ENCODE measurements at places on chromosomes 5 and 9.

DNA sequence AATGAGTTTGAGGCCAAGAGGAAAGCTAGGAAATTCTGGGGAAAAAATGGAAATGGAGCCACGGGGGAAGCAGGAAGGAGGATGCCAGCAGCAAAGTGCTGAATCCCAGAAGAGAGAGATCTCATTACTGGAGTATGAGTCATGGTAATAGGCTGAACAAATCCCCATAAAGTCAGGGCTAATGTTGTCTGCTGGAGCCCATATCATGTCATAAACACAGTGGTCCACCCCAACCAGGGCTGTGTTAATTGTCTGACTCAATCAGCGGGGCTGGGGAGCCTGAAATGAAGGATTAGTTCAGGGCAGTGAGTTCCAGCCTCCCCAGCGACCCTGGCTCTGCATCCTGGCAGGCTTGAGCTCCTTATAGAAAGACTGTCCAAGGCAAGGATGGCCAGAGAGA is 68.8 kb downstream of the TLR4 start:
- no peak for DNase-seq

- DNase-seq: no peak
Measured at GRCh38 chr5:133381571-133382365, 230.6 kb downstream of the FSTL4 start.

GRCh38 chr9:10612641-10613398 is at the start of gene PTPRD:
Gene PTPRD, minus strand, starts transcription at chr9:10613002.
- DNase-seq: no peak

GRCh38 chr5:150272531-150272930 is 17.0 kb downstream of the CAMK2A start:
- no peak for DNase-seq

- DNase-seq: no peak
Measured at GRCh38 chr5:68465133-68465532, 249.6 kb downstream of the PIK3R1 start.

DNA sequence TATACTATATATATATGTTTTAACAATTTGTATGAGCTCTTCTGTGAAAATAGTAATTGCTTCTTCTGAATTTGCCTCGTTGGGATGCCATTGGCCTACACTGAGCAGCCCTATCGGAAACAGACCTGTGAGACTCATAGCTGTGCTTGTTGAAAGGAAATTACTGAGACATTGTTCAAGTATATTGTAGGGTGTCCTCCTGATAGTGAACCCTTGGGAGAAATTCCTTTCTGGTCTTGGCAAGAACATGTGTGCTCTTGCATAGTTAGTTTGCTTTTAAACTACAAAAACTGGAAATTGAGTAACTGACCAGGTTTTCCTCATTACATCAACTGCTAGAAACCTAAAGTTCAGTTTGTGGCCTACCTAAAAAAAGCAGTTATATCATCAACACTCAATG is 160.9 kb downstream of the LURAP1L start:
- DNase-seq: no peak

DNA sequence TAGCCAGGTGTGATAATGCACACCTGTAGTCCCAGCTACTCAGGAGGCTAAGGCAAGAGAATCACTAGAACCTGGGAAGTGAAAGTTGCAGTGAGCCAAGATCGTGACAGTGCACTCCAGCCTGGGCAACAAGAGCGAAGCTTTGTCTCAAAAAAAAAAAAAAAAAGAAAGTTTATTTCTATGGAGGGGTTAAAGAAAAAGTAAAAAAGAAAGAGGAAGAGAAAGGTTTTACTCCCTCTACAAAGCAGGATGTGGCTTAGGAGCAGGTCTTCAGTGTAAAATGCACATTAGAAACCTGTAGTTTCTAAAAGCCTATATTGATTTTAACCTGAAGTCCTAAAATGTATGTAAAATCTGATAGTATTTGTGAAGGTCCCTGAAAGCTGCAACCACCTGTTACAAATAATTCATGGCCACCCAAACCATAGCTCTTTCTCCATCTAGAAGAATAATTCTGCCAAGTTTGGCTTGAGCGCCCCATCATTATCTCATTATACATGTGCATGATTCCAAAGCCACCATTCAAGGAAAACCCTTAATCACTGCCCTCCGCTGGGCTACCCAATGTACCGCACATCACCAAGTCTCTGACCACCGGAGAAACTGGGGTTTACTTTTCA is 3.4 kb downstream of the FNBP1 start:
- DNase-seq: no peak

DNA sequence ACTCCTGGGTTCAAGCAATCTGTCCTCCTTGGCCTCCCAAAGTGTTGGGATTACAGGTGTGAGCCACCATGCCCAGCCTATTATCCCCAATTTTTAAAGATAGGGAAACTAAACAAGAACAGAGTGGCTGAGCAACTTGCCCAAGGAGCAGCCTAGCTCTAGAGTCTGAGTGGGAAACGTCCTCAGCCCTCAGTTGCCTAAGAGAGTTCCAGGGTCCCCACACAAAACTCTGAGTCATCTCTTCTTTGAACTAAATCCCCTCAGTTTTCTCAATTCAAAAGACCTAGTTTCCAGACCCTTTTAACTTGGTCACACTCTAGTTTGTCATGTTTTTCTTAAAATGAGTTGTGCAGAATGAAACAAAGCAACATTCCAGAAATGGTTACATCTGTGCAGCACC is 33.5 kb downstream of the GGTA1 start:
- no peak for DNase-seq

DNA sequence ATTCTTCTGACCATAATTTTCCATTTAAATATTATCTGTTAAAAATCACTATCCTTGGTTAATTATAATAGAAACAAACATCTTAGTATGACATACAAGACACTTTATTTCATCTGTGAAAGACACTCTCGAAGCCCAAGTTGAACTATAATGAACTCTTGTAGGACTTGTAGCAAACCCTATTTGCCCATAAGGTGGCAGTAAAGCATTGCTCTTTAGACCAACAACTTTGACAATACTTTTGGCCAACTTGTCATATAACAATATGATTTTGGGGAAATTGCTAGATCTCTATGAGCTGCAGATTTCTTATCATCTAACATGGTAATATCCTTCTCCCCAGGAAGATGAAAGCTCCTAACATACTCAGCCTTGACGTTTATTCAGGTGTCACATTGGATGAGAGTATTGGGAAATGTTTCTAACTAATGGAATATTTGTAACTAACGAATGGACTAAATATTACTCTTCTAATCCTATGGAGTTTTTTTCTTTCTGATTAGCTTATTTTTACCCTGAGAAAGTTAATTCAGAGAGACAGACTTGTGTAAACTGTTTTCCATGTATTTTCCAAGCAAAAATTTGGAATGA is 11.0 kb downstream of the SPINK14 start:
- no peak for DNase-seq

DNA sequence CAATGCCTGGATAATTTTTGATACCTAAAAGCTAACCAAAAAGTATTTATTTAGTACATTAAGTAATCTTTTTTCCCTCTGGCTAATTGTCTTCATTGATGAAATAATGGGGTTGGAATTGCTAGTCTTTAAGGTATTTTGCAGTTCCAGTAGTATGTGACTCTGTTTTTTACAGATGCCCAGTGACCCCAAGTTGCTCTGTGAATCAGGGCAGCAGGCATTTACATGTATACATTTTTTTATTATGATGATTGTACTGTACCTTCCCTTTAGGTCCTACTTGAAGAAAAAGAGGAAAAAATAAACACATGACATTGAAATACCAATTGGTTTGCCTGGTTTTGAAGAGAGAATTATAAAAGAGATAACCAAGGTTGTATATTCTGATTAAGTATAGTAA is 385.5 kb downstream of the ADGRV1 start:
- no peak for DNase-seq

- DNase-seq: no peak
Measured at GRCh38 chr9:35271637-35272036, 109.8 kb downstream of the UNC13B start.
